Liver (tissue), 10 donors: ENCODE measurements at places on chromosomes 6 and 20. TPM values are rescaled to one million over a fixed set of nuclear protein-coding genes. Genes with fewer than 3 reads are reported as not detected.

- DNase-seq = no peak
Observed at GRCh38 chr6:77245026-77245425, 218.3 kb downstream of the HTR1B start.

DNA sequence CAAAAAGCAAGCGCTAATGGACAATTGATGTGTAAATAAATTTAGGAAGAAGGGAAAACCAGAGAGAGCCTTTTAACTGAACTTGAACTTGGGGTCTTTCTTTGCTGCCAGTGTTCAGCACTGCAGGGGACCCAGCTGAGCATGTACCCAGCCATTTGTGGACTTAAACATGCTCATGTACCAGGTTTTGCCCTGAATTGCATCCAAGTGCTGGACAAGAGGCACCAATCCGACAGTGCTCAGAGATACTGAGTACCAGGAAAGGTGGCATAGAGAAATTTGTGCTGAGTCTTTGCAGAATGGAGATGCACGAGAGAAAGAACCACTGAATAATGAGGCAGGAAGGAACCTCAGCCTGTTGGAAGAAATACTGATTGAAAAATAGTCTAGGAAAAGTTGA lies 16.0 kb downstream of the AKAP12 start:
- no peak for DNase-seq

GRCh38 chr6:169812257-169812644 lies 60.8 kb downstream of the ERMARD start:
- DNase-seq = no peak

GRCh38 chr6:156163311-156163710 lies 613.9 kb upstream of the ARID1B start:
- no peak for DNase-seq

The SLC17A9 gene
- total RNA-seq = 73.1 TPM
